Activated T-cell treated with anti-CD3 and anti-CD28 coated beads for 4 hours (primary cell): ENCODE measurements at places on chromosomes 6 and 20.

GRCh38 chr20:40634891-40635290 is 54.1 kb downstream of the MAFB start:
- no peak for DNase-seq

DNA sequence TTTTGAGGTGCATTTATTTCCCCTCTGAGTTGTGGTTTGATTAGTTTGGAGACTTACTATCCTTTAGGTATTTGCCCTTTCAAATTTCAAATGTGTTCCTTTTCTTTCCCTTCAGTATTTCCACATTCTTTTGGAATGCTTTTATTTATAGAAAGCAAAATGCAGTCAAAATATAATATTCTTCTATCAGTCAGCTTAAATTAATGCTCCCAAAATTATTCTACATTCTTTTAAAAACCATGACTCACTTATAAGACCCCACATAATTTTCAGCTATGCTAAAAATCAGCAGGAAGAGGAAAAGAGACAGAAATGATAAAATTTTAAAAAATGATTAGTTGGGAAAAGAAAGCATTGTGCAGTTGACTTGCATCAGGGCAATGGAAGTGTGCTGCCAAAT is 180.0 kb upstream of the SMLR1 start:
- DNase-seq = no peak

GRCh38 chr20:8480597-8480996 is 348.5 kb downstream of the PLCB1 start:
- DNase-seq = no peak

DNA sequence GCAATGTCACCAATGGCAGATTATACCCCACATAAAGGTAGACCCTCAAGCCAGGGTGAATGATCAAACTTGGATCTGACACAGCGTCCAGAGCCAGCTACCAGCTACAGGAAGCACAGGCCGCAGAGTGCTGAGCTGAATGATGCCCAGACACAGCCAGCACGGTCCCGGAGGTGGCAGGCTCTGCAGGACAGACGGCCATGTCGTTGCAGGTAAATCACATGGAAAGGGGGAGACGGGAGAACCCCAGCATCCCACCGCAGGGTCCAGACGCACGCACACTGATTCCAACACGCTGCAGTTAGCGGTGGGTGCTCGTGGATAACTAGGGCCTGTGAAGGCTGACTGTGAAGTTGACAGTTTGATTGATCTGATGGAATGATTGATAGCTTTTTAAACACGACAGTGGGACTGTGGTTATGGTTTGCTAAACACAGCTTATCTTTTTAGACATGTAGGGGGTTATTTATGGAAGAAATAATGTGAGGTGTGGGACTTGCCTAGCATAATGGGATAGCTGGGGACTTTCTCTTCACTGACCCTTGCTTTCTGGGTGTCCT is 228.5 kb downstream of the ERMARD start:
- DNase-seq = no peak

- no peak for DNase-seq
These were observed 43.0 kb downstream of the TPD52L1 start for GRCh38 chr6:125196613-125197012.

DNA sequence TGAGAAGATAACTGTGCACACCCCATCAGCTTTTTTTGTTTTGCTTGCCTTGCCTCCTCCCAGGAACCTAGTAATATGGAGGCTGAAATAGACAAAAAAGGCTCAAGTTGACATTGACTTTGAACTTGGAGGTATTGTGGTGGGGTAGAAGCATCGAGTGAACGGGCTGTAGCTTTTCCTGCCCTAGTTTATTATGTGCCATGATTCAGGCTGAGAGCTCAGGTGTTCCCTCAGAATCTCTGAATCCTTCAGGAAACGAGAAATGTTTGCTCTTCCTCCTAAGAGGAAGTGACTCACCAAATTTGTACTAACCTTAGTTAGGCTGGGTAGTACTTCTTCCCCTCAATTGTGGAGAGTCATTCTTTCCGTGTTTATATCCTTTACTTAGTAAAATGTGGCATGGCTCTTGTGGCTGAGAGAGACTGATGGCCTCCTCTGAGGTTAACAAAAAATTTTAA is 98.8 kb downstream of the SASH1 start:
- DNase-seq = no peak

GRCh38 chr6:143192766-143193165 is 132.1 kb downstream of the AIG1 start:
- no peak for DNase-seq

DNA sequence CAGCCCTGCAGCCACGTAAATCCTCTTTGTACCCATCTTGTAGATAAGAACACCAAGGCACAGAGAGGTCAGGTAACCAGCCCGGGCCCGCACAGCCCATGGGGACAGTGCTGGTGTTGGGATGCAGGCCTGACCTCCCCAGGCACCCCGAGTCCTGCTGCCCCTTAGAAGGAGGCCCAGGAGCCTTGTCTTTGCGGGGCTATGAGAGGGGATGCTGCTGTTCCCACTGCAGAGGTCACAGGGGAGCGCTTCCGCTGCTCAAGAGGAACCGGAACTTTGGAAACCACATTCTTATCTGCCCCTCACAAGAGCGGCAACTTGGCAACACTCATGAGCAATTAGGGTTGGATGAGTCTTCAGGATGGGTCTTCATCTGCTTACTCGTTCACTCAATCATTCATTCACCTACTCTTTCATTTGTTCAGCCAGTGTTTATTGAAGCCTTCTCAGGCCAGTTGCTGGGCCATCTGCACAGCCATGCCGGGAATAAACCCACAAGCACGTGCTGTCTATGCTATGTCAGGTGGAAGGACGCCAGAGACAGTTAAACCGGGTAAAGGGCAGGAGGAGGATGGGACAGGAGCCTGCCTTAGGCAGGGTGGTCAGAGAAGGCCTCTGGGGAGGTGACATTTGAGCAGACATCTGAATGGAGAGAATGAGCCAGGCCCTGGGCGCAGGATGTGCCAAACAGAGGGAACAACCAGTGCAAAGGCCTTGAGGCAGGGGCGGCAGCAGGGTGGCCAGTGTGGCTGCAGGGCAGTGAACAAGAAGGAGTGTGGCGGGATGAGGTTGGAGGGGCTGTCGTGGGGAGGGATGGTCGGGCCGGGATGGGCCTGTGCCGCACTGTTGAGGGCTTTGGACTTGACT is 60.8 kb downstream of the RBM38 start:
- no peak for DNase-seq

DNA sequence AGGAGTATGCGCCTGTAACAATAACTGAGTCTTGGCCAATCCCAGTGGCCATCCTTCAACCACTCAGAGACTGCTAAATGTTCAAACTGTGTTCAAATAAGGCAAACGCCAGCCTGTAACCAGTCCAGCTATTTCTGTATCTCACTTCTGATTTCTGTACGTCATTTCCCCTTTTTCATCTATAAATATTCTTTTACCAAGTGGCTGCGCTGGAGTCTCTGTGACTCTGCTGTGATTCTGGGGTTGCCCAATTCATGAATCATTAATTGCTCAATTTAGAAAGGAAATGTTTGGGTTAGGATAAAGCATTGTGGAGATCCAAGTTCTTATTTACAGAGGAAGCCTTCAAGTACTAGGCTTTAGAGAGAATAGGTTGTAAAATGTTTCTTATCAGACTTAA is 89.8 kb upstream of the UST start:
- DNase-seq = no peak
